ENCODE measurements at places on chromosomes 2 and 18.

DNA sequence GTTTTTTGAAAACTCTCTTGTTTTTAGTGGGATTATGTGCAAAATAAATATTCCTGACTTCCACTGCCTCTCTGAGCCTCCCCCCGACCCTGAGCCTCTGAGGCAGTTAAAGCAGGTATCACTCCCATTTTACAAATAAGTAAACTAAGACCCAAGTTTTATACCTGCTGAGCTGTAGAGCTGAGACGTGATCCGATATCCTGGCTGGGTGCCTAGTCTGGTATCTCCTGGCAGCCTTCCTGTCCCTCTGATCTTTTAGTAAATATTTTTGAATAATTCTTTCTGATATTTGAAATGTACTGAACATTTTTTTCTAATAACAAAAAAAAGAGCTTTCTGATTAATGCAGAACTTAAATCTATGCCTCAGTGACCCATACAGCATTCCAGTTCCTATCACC lies 108.3 kb upstream of the NOSTRIN start:
- DNase-seq, result no peak

GRCh38 chr2:234211797-234212196 lies 161.3 kb downstream of the SPP2 start:
- peak; percentile 16 for DNase-seq

DNA sequence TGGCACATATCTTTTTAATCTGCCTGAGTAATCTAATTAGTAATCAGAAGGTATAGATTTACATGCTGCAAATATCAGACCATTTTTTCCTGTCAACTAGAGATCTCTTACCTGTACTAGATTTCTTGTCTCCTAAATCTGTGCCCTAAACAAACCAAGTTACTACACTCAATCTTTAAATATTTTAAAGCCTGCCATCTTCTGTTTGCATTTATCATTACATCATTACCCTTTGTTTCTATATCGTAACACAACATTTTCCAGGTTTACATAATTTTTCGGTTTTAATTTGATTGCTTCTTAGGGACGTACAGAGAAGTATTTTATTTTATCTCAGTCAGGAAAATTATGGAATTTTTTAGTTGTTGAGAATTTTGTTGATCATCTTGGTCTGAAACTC lies 25.7 kb downstream of the PSMA8 start:
- DNase-seq, result peak; percentile 3

- DNase-seq, result no peak
Observed at GRCh38 chr2:164890544-164890943, 48.9 kb upstream of the COBLL1 start.

DNA sequence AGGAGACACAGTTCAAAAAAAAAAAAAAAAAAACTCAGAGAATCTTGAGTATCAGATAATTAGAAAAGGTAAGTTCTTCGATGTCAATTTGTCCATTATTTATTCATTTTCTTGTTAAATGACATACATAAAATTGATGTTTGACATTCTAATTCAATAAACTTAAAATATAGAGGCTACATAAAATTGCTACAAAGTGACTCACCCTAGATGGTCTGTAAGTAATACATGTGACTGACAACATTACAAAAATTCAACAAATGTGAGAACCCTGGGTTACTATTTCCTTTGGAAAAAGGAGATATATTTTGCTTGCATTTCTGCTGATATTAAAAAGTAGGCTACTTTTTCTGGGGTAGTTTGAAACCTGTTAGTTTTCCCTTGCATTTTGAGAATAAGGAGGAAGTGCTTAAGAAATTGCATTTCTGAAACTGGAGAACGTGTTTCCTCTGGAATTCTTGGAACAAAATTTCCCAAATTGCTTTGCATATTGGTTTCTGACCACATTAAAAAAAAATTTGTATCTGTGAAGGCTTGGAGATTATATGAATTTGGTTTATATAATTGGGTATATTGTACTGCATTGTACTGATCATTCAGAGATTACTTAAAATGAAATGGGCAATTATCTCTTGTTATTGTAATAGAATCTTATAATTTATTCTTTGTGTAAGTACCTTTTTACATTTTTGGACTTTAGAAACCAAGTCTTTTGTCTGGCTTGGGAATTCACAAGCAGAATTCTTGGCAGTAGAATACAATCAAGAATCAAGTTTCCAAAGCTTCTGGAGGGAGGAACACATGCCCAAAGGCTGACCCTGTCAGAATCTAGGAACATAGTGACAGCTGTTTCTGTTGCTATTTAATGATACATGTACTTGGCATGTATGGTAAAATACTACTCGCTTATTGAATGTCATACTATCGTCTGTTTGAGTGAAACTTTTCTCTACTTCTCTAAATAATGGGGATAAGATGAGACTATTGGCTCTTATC lies 106.1 kb downstream of the DSEL start:
- DNase-seq, result peak; percentile 5

GRCh38 chr2:168152902-168153530 lies 94.4 kb downstream of the STK39 start:
- DNase-seq, result no peak

DNA sequence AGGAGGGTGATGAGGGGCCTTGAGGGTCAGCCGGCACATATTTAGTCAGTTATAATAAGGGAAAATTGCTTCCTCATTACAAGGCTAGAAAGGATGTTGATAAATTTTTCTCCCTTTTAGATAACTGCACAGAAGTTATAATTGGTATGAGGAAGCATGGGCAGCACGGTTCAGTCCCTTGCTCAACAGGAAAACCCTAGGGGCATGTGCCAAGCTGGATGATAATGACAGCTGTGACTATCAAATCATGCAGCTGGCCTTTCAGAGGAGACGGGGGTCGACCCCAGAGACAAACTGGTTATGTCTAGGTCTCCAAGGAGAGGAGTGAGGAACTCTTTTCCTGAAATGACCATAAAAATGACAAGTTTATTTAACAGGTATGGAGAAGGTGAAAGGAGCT lies 448.1 kb upstream of the VRK2 start:
- DNase-seq, result peak; percentile 18

- no peak for DNase-seq
Observed at GRCh38 chr18:78683191-78684010, 296.2 kb upstream of the SALL3 start.

DNA sequence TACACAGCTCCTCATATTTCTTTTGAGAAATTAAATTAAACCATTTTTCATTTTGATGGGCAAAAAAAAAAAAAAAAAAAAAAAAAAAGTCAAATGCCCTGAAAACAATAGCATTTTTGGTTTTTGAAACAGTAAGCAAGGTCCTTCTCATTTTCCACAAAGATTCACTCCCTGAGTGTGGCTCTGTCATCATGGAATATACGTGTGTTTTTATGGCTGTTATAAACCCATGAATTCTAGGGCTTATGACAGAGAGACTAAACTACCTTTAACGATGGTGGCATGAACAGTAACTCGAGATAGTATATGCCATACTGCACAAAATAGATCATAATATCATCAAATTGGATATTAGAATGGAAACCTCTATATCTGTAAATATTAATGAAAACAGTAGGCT lies 179.2 kb upstream of the ZNF521 start:
- DNase-seq, result no peak

DNA sequence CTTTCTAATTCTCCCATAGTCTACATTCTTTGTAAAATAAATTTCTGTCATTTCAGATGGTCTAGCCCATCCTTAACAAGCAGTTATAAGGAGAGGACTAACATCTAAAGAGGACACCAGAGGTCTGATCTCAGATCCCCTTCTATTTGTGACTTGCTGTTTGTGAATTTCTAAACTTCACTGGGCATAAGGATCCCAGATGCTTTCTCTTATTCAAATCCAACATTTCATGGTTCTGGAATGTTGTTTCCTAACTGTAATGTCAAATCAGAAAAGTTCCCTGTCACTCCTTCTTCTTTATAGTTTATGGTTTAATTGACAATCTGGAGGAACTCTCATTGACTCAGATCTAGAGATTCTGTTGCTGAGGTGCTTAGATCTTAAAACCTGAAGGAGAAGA lies 430.2 kb downstream of the MEIS1 start:
- DNase-seq, result no peak

DNA sequence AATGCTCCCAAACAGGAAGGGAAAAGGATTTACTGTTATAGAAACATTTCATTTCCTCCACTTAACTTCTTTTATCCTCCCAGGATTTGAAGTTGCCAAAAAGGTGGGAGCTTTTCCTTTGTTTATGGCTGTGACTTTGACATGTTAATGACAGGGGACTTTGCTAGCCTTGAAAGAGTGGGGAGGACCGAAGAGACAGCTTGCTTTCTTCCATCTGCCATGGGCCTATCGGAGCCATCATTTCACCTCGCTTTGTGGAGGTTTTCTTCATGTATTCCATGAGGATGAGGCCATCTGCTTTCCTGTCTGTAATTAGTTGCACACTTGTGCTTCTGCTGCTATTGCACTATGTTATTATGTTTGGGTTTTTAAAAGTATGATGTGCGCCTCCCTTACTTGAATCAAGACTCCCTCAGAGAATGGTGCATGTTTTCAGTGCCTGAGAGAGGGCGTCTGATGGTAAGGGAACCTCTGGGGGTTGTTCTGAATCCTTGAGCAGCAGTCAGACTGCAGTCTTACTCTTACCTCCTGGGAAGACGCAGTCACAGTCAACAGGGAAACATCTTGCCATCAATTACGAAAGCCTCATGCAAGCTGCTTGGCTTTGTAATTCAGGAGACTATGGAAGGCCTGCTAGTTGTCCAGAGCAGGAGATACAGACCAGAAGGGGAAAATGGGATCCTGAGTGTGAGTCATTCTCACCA lies 173.3 kb upstream of the MGAT5 start:
- DNase-seq, result no peak

DNA sequence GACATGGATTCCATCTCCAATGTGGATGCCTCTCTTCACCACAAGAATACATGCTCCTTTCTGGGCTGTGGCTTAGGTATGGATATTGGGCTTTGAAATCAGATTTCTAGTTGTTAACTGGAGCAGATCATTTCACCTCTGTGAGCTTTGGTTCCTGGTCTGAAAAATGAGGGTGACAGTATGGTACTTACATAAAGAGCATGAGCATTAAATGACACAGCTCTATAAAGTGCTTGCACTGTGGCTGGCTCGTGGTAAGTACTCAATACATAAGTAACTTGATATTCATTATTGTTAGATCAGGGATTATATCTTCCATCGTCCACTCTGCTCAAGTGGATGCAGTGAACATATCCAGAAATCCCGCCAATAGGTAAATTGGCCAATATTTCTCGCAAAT lies 33.4 kb downstream of the ARHGAP25 start:
- no peak for DNase-seq

Data from eye (tissue), 1 donor.